ENCODE measurements at places on chromosomes 13 and 19.

GRCh38 chr19:16031872-16032200, 44.5 kb upstream of the TPM4 start:
- H3K36me3 ChIP-seq: no peaks in the 10 kb centered on the region
- H3K27me3 ChIP-seq: no peaks in the 10 kb centered on the region
- H3K27ac ChIP-seq: no peak overlapping the region
- H3K4me1 ChIP-seq: no peaks in the 10 kb centered on the region
- no peak for DNase-seq
- H3K4me3 ChIP-seq: no peak overlapping the region

DNA sequence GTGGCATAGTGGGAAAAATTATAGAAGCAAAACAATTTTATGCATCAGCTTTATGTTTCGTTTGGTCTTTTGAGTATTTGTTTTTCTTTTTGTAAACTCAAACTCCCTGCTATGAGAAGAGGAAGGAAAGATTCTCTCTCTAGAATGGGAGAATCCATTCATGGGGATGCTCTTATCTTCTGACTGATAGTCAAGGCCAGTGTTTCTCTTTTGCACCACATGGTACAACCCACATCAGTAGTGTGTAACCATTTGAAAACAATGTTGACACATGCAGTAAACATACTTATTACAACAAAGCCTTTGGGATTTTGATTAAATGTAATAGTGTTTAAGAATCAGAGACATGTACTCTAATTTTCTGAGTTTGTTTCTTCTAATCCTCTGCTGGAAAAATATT, 490.5 kb downstream of the MYO16 start:
- no peaks in the 10 kb centered on the region for H3K4me1 ChIP-seq
- no peak overlapping the region for H3K27ac ChIP-seq
- H3K36me3 ChIP-seq: no peaks in the 10 kb centered on the region
- no peaks in the 10 kb centered on the region for H3K27me3 ChIP-seq
- DNase-seq: no peak
- no peak overlapping the region for H3K4me3 ChIP-seq

DNA sequence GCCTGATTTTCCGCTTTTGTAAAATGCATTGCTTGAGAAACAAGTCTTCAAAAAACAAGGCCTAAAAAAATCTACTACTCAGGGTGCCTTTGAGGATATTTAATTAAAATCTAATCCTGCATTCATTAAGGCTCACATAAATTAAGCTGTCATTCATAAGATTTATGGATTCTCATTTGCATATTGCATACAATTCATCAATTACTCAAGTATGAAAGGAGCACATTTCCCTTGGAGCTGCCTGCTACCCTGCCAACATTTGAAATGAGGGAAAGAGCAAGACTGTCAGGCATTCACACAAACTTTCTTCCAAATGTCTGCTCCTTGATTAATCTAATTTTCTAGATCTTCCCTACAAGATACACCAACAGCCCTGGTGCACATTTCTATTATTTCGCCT, 140.0 kb downstream of the DACH1 start:
- H3K4me1 ChIP-seq: no peaks in the 10 kb centered on the region
- H3K27ac ChIP-seq: no peak overlapping the region
- H3K36me3 ChIP-seq: no peaks in the 10 kb centered on the region
- DNase-seq: no peak
- no peak overlapping the region for H3K4me3 ChIP-seq
- no peaks in the 10 kb centered on the region for H3K27me3 ChIP-seq

- H3K27me3 ChIP-seq: no peaks in the 10 kb centered on the region
- H3K4me3 ChIP-seq: no peak overlapping the region
- no peak overlapping the region for H3K27ac ChIP-seq
Observed at GRCh38 chr13:102277286-102277685, 124.6 kb downstream of the FGF14 start.

GRCh38 chr13:34591129-34591528, 350.9 kb upstream of the NBEA start:
- H3K27me3 ChIP-seq: no peaks in the 10 kb centered on the region
- H3K4me3 ChIP-seq: no peak overlapping the region
- H3K27ac ChIP-seq: no peak overlapping the region
- no peaks in the 10 kb centered on the region for H3K4me1 ChIP-seq

DNA sequence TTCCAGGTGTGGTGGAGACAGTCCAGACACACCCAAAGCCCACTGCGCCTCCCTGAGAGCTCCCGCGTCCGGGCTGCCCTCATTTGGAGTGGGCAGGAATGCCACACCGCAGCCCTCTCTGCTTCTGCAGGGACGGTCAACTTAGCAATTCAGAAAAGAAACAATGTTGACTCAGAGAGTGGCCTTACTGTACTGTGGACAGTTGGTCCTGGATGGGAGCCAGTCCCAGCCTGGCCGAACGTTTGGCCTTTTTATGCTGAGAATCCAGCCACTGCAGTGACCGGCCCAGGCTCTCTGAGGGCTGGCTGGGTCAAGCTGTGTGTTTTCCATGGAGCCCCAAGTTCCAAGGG, 7.2 kb downstream of the GAS6 start:
- peak; percentile 59 for DNase-seq
- H3K4me1 ChIP-seq: peaks cover 46% of the 10 kb centered on the region
- no peak overlapping the region for H3K4me3 ChIP-seq
- no peak overlapping the region for H3K27ac ChIP-seq
- H3K36me3 ChIP-seq: peaks cover 18% of the 10 kb centered on the region

DNA sequence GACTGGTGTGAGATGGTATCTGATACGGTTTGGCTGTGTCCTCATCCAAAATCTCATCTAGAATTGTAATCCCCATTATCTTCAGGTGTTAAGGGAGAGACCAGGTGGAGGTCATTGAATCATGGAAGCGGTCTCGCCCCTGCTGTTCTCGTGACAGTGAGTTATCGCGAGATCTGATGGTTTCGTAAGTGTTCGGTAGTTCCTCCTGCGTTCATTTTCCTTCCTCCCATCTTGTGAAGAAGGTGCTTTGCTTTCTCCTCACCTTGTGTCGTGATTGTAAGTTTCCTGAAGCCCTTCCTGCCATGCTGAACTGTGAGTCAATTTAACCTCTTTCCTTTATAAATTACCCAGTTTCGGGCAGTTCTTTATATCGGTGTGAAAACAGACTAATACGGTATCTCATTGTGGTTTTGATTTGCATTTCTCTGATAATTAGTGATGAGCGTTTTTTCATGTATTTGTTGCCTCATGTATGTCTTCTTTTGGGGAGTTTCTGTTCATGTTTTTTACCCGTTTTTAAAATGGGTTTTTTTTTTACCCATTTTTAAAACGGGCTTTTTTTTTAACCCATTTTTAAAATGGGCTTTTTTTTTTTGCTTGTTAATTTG, 102.8 kb upstream of the SLC10A2 start:
- H3K27me3 ChIP-seq: no peaks in the 10 kb centered on the region
- H3K4me3 ChIP-seq: no peak overlapping the region
- H3K4me1 ChIP-seq: no peaks in the 10 kb centered on the region

- H3K27ac ChIP-seq: no peak overlapping the region
- H3K4me3 ChIP-seq: peak overlapping the region; percentile 29
- H3K36me3 ChIP-seq: no peaks in the 10 kb centered on the region
- no peaks in the 10 kb centered on the region for H3K4me1 ChIP-seq
- DNase-seq: no peak
Observed at GRCh38 chr13:51814825-51815650, 11.1 kb upstream of the DHRS12 start.

DNA sequence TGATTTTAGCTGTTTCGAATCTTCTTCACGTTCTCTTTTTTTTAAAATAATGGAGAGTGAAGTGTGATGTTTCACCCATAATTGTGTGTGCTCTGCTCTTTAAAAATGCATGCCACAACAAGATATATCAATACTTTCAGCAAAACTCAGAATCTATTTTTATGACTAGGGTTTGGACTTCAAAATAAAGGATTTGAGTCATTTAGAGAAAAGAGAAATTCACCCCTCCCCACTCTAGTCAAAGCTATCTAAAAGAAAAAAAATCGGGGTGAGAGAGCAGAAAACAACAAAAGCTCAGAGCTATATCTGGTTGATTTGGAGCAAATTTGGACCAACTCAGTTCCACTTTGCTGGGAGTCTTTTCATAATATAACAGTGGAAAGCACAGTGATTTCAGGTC, 244.5 kb downstream of the DNAJC15 start:
- H3K36me3 ChIP-seq: no peaks in the 10 kb centered on the region
- H3K27me3 ChIP-seq: no peaks in the 10 kb centered on the region
- H3K4me3 ChIP-seq: no peak overlapping the region
- no peak overlapping the region for H3K27ac ChIP-seq
- peaks cover 25% of the 10 kb centered on the region for H3K4me1 ChIP-seq
